Activated CD4-positive, alpha-beta memory T cell treated with anti-CD3 and anti-CD28 coated beads, Interleukin-2, amount 10 ng/mL, durations not matched to agents 7 days and 5 days (primary cell): ENCODE measurements at places on chromosomes 16 and 17. TPM values are rescaled to one million over a fixed set of nuclear protein-coding genes. Genes with fewer than 3 reads are reported as not detected.

DNA sequence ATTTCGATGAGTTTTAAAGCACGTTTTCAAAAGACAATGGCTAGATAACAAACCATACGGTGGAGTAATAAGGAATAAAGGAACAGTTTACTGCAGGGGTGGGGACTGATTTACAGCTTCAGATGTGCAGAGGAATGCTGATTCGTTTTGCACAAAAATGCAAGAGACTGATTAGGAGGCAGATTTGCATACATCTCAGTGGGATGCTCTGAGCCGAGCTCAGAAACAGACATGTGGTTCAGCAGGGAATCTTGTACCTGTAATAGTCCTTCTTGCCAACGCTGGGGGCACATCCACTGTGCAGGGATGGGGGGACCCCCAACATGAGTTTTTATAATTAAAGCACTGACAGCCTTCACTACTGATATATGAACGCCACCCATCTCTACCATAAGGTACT is 308.0 kb downstream of the GRIN2A start:
- no peak for DNase-seq

- no peak for DNase-seq
Measured at GRCh38 chr17:80845863-80846671, 145.6 kb upstream of the CHMP6 start.

GRCh38 chr16:3536851-3537250 is 36.0 kb downstream of the CLUAP1 start:
- DNase-seq = no peak

Gene CSH2
- total RNA-seq = not detected

Gene CHRNE
- total RNA-seq = 0.33 TPM
